Stimulated activated CD4-positive, alpha-beta T cell treated with anti-CD3 and anti-CD28 coated beads, Interleukin-15, amount 100 ng/mL, for 1 hour (primary cell): ENCODE measurements at places on chromosomes 3 and 15.

DNA sequence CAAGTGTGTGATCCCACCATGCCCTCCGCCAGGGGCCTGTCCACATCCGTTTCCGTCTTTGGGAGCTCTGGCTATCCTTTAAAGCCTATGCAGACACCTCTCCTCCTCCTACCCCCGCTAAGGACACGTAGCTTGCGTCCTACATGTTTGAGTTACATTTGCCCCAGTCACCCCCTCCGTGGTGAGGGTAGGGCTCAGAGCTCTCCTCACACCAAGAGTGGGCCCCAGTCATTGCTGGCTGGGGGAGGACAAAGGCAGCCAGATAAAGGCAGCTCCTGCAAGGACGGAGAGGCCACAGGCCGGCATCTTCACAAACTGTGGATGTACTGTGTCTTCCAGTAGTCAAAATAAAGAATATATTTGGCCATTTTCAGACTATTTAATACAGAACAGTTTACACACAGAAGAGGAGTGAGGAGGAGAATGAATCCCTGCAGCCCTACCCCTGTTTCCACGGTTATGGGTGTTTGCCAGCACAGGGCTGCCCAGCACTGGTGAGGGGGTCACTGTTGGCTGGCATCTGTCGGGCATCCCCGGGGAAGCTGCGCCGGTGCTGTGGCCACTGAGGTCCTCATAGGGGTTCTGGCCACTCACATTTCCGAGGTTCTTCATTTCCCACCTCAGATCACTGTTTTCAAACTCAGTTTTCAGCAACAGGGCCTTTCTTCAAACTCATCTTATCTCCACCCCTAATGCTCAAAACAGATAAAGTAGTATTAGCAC lies 118.7 kb downstream of the CHRNA7 start:
- no peak for DNase-seq

DNA sequence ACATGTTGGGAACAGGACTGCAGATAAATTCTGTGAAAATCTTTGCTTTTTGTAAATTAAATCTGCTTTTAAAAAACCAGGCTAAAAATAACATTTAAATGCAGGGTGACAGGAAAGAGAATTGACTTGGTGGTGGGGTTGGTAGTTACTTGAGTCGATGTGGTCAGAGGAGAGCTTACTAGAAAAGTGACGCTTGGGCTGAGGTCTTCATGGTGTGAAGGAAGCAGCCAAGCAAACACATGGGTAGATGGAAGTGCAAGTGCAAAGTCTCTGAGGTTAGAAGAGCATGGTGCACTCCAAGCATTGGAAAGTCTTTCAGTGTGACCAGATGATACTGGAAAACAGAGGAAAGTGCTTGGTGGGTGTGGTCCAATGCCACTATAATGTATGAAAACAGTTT lies 86.4 kb upstream of the THBS1 start:
- no peak for DNase-seq

DNA sequence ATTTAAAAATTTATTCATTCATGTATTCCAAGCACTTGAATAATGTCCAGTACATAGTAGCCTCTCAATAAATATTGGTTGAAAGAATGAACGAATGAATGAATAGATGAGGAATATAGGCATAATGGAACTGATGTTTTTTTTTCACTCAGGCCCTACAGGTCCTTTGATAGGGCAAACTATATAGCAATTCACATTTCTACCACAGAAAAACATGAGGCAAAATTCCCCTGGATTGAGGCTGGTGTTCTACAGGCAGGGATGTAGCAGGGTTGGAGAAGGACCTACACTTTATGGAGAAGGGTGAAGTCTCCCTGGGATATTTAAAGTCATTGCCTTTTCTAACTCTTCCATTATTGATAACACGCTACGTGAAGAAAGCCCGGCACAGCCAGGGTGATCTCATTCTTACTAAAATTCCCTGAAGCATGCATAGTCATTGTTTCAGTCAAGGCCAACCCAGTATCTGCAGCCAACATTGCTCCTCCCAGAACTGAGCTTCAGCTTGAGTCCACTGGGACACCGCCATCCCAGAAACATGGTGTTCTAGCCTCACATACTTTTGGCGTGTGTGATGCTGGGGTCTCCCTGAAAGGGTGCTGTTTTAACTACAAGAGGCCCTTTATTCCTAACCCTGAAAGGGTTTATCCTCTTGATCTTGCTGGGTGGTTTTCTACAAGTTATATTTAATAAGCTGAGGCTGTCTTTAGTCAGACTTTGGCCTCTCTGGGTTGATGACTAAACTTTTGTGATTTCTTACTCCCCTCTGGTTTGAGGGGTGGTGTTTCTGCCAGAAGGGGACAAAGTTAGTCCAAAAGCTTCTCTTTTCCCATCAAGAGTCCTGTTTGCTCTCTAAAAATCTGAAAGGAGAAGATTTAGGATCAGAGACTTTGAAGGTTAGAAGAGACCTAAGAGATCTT lies 25.9 kb upstream of the FBN1 start:
- DNase-seq = no peak

GRCh38 chr3:197165890-197166289 lies 132.5 kb downstream of the DLG1 start:
- DNase-seq = no peak

DNA sequence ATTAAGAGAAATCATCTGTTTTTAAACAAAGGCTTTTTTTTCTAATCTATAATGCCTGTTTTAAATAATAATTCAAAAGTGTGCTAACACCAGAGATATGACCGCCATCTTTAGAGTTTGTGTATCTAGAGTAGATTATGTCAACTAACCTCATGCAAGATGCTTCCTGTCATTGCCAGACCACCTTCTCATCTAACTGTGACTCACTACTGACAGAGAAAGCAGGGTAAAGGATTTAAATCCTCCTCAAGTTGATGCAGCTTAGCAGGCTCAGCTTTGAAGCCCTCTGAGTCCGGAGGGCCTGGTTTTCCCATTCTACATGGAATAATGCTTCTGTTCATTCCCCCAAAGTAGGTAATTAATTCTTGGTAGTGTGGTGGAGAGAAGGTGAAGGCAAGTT lies 108.5 kb downstream of the ECT2 start:
- DNase-seq = no peak

- DNase-seq = no peak
These were observed 120.2 kb downstream of the NEDD4 start for GRCh38 chr15:55873024-55873720.

GRCh38 chr3:196886144-196886543 lies 18.4 kb downstream of the SENP5 start:
- DNase-seq = no peak

GRCh38 chr3:148705314-148705713 lies 7.6 kb downstream of the AGTR1 start:
- DNase-seq = no peak

- no peak for DNase-seq
These were observed 72.5 kb downstream of the OPA1 start for GRCh38 chr3:193665370-193665989.

GRCh38 chr15:27742751-27743477 lies 356.2 kb downstream of the OCA2 start:
- no peak for DNase-seq

- no peak for DNase-seq
These were observed 134.1 kb downstream of the MBNL1 start for GRCh38 chr3:152402695-152403451.

DNA sequence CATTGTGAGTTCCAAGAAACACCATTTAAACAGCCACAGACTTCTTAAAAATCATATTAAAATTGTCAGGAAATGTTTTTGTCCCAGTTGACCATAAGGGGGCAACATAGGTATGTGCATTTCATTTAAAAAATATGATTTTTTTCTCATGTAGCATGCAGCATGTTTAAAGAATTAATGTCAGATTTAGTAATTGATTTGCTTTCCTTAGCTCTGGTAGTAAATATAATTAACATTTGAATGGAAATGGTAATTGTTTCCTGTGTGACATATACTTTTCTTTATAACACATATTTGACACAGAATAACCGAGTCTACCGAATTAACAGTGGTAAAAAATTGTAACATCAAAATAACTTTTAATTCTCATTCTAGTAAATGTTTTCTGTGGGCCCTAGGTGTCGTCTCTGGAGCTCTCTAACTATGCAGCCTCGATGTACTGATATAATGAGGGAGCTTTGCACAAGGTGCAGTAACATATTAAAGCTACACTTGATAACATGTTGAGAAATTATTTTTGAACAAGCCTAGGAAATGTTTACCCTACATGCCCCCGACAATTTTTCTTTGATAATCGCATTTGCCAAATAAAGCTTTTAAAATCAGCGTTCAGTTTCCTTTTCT lies 34.9 kb downstream of the NXPE3 start:
- no peak for DNase-seq

GRCh38 chr3:33786565-33787327 lies 11.7 kb upstream of the PDCD6IP start:
- no peak for DNase-seq

DNA sequence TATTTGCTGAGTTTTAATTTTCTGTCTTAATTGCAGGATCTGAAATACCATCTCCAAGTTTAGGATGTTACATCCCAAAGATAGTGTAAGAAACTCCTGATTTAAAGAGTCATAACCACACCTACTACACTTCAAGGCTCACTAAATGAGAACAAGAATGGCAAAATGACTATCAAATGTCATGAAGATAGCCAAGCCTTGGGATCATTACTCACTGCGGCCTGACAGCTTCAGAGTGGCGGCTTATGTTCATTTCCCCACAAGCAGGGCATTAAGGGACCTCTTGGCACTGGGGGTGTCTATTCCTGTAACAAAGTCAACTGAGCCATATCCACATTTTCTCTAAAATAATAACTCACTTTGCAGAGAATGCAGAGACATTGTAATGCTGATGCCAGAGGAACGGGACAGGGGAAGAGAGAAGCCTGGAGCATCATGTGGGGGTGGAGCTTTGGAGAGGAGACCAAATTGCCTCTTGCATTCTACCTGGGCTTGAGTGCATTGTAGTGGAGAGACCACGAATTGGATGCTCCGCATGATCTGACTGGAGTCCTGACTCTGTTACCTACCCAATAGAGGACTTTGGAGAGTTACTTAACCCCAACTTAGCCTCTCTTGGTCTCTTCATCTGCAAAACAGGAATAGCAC lies 219.2 kb downstream of the OPA1 start:
- DNase-seq = no peak

DNA sequence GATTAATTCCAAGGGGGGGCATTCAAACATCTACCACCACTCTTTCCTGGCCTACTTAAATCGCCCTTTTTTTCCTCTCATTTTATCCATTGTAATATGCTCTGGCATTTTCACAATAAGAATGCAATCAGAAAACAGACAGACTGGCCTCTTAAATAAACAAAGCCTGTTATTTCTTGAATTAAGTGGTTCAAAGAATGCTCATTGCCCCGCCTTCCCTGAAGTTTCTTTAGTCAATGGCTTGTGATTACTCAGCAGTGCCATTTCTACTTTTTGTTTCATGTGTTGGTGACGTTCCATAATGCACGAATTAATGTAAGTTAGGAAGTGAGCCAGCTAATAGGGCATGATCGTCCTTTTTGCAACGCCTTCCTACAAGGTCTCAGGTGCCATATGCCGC lies 68.0 kb downstream of the FBN1 start:
- DNase-seq = no peak

DNA sequence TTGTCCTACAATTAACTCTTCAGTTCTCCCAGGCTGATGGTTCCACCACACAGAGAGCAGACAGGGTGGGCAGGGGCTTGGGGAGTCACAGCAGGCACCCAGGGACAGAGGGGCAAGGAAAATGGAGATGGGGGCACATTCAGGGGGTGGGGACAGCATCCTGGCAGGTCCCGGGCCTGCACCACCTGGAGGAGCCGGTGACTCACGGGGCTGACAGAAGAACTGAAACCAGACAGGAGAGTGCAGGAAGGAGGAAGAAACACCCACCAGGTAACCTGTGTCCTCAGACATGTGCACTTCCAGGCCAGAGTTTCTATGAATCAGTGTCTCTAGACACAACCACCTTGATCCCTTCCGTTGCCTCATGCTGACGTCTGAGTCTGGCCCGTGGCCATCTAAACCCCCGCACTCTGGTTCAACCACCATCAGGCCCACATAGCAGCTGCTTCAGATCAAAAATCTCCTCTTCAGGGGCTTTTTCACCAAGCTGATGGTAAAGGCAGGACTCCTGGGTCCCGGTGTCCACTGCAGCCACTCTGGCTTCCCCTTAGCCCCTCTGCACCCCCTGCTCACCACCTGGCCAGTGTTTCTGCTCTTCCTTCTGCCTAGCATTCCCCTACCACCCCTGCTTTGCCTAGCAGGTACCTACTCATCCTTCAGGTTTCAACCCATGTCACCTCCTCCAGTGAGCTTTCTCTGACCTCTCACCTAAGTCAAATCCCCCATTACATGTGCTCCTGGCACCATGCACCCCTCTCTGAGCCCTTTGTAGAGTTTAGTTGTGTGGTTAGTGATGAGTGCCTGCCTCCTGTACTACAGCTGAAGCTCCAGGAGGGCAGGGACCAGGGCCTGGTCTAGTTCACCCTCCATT lies 16.5 kb upstream of the CYP11A1 start:
- DNase-seq = no peak

GRCh38 chr3:124260206-124260915 lies 268.4 kb upstream of the ROPN1 start:
- DNase-seq = no peak

DNA sequence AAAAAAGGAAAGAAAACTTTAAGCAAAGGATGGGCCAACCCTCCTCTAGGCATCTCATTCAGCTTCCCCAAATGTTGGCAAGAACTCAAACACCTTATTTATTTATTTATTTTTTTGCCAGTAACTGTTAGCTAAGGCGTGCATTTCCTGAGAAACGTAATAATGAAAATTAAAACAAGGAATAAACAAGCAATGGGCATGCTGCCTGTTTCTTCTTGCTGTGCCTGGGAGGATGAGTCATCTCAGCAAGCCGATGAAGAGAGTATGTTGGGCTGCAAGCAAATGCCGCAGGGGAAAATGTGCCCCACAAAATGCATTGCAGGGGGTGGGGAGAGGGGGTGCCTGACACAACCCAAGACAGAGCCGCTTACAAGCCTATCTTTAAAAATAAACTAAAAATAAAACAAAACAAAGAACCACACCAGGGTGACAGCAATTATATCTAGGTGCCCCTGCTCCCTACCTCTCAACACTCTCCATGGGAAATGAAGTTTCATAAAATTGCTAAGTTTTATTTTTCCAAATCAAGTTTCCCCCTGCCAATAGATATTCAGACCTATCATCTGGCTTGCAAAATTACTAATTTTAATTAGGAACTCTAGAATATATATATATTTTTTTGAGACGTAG lies 40.3 kb downstream of the EIF4E3 start:
- DNase-seq = no peak

DNA sequence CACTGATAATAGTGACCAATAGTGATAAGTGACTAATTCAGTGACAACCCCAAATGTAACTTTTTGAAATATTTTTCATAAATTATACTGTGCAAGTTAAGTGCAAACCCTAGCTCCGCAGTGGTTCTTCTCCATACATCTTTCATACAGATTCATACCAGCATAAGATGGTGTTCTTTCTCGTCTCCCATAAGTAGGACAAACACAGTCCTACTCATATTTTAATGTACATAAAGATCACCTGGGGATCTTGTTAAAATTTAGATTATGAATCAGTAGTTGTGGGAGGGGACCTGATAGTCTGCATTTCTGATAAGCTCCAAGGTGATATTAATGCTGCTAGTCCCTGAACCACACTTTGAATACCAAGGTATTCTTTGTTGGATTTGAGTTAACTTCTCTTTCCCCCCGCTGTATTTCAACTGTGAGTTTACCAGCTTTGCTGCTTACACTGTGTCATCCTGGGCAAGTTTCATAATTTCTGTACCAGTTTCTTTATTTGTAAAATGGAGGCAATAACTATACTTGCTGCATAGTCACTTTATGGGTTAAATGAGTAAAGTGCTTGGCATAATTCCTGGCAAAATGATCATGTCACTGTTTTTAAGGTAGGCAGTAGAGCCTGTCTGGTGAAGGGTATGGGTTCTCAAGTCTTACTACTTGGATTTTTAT lies 34.7 kb upstream of the C3orf38 start:
- no peak for DNase-seq

- DNase-seq = no peak
These were observed 17.6 kb downstream of the CFAP44 start for GRCh38 chr3:113423699-113424098.
